Head of caudate nucleus (tissue), 42 donors: ENCODE measurements at places on chromosomes 16 and 17.
A peak's percentile ranks its signal among the peaks of the same experiment; 100 is the strongest.

GRCh38 chr16:81421536-81421935 lies 23.1 kb upstream of the CMIP start:
- DNase-seq = no peak

- DNase-seq = no peak
These were observed 243.1 kb upstream of the MAF start for GRCh38 chr16:79843631-79844043.

DNA sequence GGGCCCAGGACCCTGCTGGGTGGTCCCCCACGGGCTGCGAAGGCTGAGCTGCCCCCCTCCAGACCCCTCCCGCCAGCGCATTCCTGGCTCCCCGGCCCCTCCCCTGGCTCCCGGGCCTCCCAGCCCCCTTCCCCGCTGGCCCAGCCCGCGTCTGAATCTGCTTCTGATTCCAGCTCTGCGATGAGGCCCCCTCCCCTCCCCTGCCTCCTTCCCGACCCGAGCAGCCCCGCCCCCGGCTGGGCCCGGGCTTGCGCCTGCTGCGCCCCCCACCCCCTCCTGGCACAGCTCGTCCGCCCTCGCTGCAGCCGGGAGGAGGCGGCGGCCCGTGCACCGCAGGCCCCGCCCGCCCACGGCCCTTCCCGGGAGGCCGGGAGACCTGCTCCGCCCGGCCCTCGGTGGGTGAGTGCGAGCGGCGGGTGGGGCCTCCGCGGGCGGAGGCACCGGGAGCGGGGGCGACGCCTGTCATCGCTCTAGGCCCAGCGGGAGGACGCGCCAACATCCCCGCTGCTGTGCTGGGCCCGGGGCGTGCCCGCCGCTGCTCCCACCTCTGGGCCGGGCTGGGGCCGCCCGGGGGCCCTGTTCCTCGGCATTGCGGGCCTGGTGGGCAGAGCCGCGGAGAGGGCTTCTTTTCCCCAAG lies at the start of gene NTN3:
Gene NTN3 (plus strand): TSS at position 282 of the 637 bp plus-strand sequence. CDS start 405 bp downstream, outside the sequence.
- DNase-seq = no peak

DNA sequence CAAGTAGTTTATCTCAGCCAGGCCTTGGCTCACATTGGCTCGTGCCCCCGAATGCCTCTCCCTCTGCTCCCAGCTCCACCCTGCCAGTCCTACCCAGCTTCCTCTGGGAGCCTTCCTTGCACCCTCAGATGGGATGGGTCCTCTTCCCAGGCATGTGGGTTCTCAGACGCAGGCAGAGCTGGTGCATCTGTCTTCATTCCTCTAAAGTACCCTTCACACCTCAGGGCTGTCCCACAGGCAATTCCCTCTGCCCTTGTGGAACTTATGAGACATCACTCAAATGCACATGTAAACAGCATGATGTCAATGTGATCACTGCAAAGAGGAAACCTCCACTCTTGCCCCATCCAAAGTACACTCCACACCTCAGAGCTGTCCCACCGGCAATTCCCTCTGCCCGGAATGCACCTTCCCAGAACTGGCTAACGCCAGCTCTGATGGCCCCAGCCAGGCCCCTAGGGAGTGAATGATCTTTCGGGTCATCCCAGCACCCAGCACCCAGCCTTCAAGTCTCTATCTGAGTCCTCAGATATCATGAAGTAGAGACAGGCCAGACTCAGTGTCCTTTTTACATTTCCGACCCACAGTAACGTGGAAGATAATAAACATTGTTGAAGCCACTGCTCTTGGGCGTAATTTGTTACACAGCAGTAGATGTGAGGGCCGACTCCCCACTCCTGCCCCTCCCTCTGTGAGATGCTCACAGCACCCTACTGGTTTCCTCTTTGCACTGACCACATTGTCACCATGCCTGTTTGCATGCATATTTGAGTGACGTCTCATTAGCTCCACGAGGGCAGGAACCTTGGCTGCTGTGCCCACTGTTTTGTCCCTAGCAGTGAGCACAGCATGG lies 85.4 kb downstream of the N4BP1 start:
- peak; percentile 32 for DNase-seq

DNA sequence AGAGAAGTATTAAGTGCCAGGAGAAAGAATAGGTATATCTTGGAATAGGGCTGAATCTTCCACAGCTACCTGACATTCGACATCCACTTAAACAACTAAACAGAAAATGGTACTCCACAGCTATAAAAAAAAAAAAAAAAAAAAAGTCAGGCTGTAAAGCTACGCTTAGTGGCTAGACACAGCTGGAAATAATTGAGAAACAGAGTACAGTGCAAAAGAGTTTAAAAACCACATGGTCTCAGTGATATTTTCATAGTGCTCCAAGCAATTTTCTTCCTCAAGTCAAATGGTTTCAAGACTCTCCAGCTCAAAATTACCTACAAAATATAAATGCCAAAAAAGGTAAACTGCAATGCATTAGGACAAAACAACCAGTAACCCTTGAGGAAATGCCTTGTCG lies 607.1 kb downstream of the KCNJ2 start:
- no peak for DNase-seq

- DNase-seq = no peak
These were observed 10.7 kb downstream of the MYH4 start for GRCh38 chr17:10458701-10459100.

GRCh38 chr17:82825540-82826124 lies 14.2 kb downstream of the ZNF750 start:
- no peak for DNase-seq

- no peak for DNase-seq
These were observed 8.6 kb downstream of the TAF1C start for GRCh38 chr16:84178146-84178765.

DNA sequence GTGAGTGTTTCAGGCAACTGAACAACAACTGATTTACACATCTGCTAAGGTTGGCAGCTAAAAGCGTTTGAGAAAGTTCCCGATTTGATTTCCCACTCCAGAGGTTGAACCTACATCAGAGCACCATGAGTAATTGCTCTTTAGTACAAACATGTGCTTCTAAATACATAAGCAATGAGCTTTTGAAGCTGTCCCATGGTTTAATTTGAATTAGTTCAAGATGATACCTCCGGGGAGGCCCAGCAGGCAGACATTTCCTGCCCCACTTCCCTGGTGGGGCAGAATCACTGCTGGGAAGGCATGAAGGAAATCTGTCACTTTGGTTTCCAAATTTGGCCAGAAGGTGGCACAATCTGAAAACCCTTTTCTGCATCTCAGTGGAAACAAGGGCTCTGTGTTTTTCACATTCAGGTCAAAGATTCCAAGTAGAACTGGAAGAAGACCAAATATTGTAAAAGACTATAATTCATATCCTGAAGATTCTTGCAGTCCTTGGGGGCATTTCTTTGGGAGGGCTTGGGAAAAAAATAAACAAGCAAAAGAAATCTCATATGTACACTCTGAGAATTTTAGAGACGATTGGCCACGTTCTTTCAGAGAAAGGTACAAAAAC lies 176.2 kb upstream of the FAM20A start:
- DNase-seq = peak; percentile 56

DNA sequence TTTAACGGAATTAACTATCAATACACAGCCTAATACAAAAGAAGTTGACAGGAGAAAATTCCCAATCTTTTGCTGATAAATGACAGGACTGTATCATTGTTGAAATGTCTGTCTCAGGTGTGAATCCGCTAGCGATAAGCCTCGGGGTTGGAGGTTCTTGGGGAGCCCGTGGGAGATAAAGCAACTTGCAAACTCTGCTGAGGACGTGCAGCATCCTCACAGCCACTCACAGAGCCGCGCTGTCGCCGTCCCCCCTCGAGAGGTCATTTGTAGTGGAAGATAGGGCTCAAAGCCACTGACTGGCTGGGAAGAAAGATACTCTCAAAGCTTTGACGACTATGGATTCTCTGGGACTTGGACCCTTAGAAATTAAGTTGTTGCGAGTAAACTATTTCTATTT lies 17.0 kb downstream of the MAP1LC3B start:
- no peak for DNase-seq

DNA sequence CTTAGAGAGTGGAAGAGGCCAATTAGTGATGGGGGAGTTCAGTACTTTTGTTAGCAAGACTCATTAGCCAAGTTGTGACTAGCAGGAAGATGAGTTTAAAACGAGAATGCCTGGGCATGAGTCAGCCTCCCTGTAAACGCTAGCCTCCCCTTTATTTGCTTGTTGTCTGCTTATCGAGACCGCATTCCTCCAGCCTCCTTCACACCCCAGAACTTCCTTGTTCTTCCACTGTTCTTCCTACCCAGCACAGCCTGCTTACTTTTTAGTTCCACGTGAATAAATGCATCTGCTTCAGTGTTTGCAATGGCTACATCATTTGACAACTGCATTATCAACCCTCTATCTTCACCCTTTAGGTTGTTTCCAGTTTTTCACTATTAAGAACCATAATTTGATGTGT lies 20.2 kb upstream of the OR3A1 start:
- no peak for DNase-seq

DNA sequence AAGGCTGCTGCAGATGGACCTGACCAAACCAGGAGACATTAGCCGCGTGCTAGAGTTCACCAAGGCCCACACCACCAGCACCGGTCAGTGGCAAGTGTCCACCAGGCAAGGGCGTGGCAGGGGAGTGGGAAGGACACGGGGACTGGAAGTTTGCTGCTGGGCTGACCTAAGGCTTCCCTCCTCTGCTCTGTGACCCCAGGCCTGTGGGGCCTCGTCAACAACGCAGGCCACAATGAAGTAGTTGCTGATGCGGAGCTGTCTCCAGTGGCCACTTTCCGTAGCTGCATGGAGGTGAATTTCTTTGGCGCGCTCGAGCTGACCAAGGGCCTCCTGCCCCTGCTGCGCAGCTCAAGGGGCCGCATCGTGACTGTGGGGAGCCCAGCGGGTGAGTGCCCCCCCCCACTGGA lies 4.8 kb downstream of the HSD11B2 start:
- no peak for DNase-seq

GRCh38 chr17:42345396-42346073 lies 42.7 kb downstream of the STAT3 start:
- no peak for DNase-seq

DNA sequence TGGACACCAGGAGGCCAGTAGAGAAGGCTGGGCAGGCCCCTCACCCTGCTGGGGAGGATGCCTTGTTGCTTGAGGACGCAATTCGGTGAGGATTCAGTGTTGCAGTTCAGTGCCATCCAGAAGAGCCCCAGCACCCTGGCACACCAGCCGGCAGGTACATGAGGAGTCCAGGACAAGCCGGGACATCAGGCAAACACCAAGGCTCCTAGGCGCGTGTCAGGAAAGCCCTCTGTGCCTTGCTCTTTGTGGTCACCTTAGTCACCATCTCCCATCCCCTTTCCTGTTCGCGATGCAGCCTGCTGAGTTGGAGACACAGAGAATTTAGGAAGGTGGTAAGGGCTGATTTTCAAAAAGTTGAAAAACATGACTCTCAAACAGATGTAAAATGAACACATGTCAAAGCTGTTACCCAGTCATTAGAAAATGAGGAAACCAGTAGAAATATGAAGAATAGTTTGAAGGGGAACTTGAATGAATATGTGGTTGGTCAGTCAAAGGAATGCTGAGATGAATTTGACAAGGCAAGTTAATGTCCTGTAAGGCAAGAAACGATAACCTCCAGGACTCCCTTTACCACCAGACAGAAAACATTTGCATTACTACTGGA lies 2.3 kb upstream of the NCBP3 start:
- DNase-seq = no peak

- no peak for DNase-seq
These were observed 78.0 kb upstream of the ZNF750 start for GRCh38 chr17:82917699-82918345.

GRCh38 chr17:81553616-81554181 lies 1.5 kb upstream of the FAAP100 start:
- no peak for DNase-seq

- no peak for DNase-seq
These were observed 10.0 kb downstream of the AXIN2 start for GRCh38 chr17:65551267-65552040.

GRCh38 chr16:66278604-66279262 lies 87.8 kb upstream of the CDH5 start:
- DNase-seq = no peak

GRCh38 chr17:49252148-49252695 lies 21.6 kb upstream of the PHOSPHO1 start:
- no peak for DNase-seq

- no peak for DNase-seq
These were observed 3.9 kb upstream of the KCNG4 start for GRCh38 chr16:84243732-84244131.

DNA sequence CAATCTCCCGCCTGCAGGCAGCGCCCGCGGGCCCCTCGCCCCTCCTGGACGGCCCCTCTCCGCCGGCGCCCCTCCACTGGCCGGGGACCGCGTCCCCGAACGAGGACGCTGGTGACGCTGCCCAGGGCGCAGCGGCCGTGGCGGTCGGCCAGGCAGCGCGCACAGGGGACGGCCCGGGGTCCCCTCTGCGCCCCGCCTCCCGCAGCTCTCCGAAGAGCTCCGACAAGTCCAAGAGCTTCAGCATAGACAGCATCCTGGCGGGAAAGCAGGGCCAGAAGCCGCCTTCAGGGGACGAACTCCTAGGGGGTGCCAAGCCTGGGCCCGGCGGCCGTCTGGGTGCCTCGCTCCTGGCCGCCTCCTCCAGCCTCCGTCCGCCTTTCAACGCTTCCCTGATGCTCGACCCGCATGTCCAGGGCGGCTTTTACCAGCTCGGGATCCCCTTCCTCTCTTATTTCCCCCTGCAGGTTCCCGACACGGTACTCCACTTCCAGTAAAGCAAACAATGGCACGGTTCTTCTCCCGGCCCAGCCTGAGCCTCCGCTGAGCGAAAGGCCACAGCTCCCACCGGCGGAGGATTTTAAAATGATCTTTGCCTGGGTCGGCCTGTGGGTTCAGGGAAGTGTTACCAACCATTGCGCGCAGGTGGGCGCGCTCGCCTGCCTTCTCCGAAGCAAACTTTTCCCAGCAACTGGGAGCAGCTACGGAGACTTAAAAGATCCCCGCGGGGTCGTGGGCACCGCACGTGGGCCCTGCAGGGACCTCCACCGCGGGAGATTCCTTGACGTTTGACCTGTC lies 1.1 kb downstream of the FOXL1 start:
- DNase-seq = no peak

- peak; percentile 47 for DNase-seq
These were observed 161.1 kb upstream of the CACNG5 start for GRCh38 chr17:66673668-66674276.

DNA sequence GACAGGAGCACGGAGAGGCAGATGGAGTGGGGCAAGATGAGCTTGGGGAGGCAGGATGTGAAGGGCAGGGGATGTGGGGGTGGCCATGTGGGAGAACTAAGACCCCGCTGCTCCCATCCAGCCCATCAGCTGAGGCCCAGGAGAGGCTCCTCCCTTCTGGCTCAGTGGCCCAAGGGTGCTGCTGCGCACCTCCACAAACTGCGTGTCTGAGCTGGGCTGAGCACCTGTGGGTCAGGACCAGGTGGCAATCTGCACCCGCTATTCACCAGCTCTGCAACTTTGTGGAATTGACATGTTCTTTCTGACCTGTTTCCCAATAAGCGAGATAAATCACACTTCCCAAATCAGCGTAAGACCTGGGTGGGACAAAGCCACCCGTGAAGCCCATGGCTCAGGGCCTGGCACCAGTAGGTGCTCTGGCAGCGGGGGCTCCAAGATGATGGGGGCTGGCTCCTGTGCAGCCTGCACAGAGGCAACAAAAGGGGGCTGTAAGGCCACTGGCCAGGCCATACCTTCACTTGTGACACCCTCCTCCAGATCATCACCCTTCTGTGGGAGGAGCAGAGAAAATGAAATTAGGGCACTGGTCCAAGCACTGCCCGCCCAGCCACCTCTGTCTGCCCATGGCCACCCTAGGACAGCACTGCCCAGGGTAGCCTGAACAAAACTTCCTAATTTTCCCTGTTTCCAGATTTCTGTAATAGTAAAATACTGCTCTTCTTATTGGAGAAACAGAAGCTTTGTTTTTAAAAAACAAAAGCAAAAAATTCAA lies 11.7 kb upstream of the SREBF1 start:
- DNase-seq = no peak

- DNase-seq = no peak
These were observed 17.7 kb downstream of the HSD11B2 start for GRCh38 chr16:67448580-67448979.
